Forelimb muscle (tissue), 1 donor: ENCODE measurements at places on chromosomes 7 and 10. TPM values are rescaled to one million over a fixed set of nuclear protein-coding genes. Genes with fewer than 3 reads are reported as not detected.

GRCh38 chr10:102132563-102133372, at the start of gene PPRC1:
Gene PPRC1 (plus strand): TSS chr10:102133040. CDS start chr10:102133069, 29 bp downstream.
- peak; percentile 99 for DNase-seq

GRCh38 chr10:63374991-63375390, 90.8 kb downstream of the JMJD1C start:
- no peak for DNase-seq

- no peak for DNase-seq
Measured at GRCh38 chr7:30466266-30466665, 12.3 kb downstream of the NOD1 start.

DNA sequence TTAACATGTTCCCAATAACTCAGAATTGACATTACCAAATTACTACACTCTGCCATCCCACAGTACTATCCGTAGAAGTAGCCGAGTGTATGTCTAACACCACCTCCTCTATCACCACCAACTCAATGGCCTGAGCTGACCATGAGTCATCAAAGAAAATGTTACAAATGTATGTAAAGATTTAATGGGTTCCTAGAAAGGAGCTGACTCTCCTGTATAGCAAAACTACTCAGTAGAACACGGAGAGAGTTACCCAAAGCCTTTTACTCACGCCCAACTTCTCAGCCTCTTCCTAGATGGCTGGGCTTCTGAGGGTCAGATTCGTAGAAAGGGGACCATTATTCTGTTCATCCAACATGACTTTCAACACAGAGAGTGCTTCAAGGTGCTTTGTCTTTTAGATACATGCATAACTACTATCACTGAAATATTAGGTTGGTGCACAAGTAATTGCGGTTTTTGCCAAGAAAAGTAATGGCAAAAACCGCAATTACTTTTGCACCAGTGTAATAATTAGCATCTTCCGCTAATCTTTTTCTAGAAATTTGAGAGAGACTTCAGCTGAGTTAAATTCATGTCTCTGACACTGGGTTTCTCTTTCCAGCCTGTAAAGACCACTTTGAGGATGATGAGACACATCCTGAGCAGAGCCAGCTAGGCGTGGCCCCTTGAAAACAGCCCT, 24.0 kb upstream of the NANOS1 start:
- DNase-seq: no peak

GRCh38 chr10:23362879-23363792, 18.5 kb upstream of the C10orf67 start:
- no peak for DNase-seq

- DNase-seq: no peak
Measured at GRCh38 chr10:70584909-70585544, 17.5 kb downstream of the PRF1 start.

GRCh38 chr10:52442576-52442975, 128.5 kb downstream of the DKK1 start:
- DNase-seq: no peak

- DNase-seq: no peak
Measured at GRCh38 chr10:61189912-61190311, 245.9 kb upstream of the RHOBTB1 start.

- no peak for DNase-seq
Measured at GRCh38 chr7:149801816-149802215, 28.4 kb upstream of the ZNF467 start.

- DNase-seq: no peak
Measured at GRCh38 chr7:156665101-156665500, 24.5 kb downstream of the RNF32 start.

GRCh38 chr7:16203065-16203464, 218.3 kb downstream of the CRPPA start:
- no peak for DNase-seq

- DNase-seq: no peak
Measured at GRCh38 chr7:55055479-55055878, 36.7 kb downstream of the EGFR start.

- DNase-seq: no peak
Measured at GRCh38 chr7:131189488-131189887, 138.2 kb upstream of the MKLN1 start.

GRCh38 chr7:131012477-131013031, 278.5 kb upstream of the KLF14 start:
- no peak for DNase-seq

DNA sequence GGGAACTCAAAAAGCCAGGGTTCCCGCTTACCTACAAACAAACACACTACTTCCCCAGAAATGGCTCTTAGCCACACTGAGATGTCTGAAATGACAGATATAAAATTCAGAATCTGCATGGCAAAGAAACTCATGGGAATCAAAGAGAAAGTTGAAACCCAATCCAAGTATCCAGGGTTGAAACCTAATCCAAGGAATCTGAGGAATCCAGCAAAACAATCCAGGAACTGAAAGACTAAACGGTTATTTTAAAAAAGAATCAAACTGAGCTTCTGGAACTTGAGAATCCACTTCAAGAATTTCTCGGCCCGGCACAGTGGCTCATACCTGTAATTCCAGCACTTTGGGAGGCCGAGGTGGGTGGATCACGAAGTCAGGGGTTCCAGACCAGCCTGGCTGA, 568.8 kb downstream of the POM121L12 start:
- DNase-seq: no peak

DNA sequence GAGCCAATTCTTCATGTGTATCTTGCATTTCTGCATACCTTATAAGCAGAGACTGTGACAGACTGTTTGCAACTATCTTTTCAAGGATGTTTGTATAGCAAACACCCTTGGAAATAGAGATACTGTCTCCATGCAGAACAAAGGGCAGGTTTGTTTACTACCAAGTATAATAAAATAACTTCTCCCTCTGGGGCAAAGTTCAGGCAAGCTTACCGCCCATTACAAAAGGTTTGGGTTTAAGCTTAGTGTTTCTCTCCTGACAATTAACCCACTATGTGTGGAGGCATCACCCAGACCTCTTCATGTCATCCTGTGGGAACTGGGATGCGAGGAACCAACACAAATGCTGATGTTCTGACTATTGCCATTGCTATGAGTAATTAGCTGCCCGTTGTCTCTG, 479.1 kb upstream of the ZMIZ1 start:
- no peak for DNase-seq

OR2A42 gene
- 0.34 TPM for polyA plus RNA-seq

MSS51 gene
- polyA plus RNA-seq: 62.6 TPM

SEM1 gene
- polyA plus RNA-seq: 133 TPM

ERVW-1 gene
- polyA plus RNA-seq: 1.4 TPM

TNKS2 gene
- polyA plus RNA-seq: 38.4 TPM

WBP1L gene
- 44.3 TPM for polyA plus RNA-seq

NEUROG3 gene
- not detected for polyA plus RNA-seq

GOLGA7B gene
- 0.06 TPM for polyA plus RNA-seq

HTR5A gene
- polyA plus RNA-seq: not detected
